ENCODE measurements at places on chromosomes 2 and 18.

- DNase-seq: no peak
Measured at GRCh38 chr2:66987733-66988132, 409.4 kb upstream of the ETAA1 start.

DNA sequence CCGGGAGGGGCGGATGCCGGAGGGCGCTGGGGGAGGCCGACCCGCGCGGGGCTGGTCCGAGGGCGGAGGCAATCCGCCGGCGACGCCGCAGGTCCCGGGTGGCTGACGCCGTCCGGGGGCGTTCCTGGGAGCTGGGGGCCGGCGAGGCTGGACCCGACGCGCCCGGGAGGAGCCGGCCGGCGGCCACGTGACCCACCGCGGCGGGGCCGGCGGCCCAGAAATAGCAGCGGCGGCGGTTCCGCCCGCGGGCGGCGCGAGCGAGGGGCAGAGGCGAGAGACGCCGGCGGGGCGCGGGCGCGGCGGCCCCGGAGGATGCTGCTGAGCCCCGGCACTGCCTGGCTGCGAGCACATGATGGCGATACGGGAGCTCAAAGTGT is at the start of gene RAB31:
TSS of gene RAB31 (plus strand) at position 245 of the 377 bp plus-strand sequence. CDS start at position 350, 105 bp downstream.
- peak; percentile 71 for DNase-seq

DNA sequence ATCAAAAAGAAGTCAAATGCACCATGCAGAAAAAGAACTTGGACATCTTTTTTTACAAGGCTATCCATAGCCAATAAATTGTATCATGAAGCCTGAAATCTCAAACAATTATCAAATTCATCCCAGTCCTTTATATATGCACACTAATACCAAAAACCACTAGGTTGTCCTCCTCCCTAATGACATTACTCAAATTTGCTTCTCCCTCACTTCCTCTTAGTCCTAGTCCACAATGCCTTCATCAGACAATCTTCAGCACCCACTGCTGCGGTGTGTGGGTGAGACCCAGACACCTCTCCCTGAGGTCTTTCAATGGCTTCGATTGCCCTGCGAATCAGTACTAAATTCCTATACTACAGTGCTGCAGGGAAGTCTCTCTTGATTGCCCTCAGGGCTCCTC is 58.1 kb downstream of the CLASP1 start:
- DNase-seq: no peak

GRCh38 chr2:27730261-27730662 is 41.3 kb upstream of the MRPL33 start:
- DNase-seq: no peak

DNA sequence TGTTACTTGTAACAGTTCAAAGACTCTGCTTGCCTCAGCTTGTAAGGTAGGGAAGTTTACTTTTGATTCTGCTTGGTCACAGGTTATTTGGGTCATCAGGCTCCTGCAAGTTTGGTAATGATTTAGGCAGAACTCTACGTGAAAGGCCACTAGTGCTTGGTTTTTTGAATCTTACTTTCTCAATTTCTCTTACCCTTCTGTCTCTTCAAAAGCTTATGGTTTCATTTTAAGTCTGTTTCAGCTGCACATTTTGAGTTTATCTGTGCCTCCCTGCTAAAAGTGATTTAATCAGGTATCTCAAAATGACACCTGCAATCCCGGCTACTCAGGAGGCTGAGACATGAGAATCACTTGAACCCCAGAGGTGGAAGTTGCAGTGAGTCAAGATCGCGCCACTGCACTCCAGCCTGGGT is 26.3 kb upstream of the MOCOS start:
- no peak for DNase-seq

GRCh38 chr2:134762508-134762907 is 43.7 kb upstream of the TMEM163 start:
- DNase-seq: no peak

DNA sequence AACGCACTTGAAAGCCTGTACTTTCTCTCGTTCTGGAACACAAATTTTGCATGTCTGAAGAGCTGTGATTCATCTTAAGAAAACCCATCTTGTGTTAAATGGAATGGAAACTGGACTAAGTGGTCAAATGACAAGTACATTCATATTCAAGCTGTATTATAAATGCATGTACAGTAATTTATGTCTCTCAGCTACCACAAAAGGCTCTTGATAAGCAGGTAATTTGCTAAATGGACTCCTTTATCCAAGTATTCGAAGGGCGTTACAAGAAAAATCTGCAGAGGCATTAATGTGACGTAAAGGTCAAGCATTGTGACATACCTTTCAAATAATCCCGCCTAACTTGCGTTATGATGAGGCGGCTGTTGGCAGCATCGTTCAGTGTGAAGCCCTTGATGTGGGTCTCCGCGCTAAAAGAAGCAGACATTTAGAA is 66.6 kb downstream of the ABCG8 start:
- no peak for DNase-seq

DNA sequence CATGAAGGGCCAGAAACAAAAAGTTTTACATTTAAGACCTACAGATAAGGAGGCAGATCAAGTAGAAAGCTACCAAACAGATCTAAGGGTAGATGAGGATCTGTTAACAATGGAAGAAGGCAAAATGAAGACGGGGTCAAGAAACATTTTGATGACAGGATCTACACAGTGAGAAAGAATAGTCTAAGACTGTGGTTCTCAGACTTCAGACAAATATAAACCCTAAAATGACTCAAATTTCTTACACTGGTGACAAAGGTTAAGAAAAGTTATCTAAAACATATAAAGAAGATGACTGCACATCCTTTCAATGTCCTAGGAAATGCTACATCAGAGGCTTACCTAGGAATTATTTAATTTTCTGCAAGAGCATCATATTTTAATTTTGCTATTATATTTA is 34.4 kb downstream of the TRIP12 start:
- DNase-seq: no peak

- DNase-seq: no peak
Measured at GRCh38 chr2:216216951-216217903, 108.1 kb downstream of the XRCC5 start.

All from HuH-7 (cell line).